ENCODE measurements at places on chromosomes 13 and 19. TPM values are rescaled to one million over a fixed set of nuclear protein-coding genes. Genes with fewer than 3 reads are reported as not detected.
A peak's percentile ranks its signal among the peaks of the same experiment; 100 is the strongest.

The TMEM272 gene
- total RNA-seq: 0.28 TPM

DNA sequence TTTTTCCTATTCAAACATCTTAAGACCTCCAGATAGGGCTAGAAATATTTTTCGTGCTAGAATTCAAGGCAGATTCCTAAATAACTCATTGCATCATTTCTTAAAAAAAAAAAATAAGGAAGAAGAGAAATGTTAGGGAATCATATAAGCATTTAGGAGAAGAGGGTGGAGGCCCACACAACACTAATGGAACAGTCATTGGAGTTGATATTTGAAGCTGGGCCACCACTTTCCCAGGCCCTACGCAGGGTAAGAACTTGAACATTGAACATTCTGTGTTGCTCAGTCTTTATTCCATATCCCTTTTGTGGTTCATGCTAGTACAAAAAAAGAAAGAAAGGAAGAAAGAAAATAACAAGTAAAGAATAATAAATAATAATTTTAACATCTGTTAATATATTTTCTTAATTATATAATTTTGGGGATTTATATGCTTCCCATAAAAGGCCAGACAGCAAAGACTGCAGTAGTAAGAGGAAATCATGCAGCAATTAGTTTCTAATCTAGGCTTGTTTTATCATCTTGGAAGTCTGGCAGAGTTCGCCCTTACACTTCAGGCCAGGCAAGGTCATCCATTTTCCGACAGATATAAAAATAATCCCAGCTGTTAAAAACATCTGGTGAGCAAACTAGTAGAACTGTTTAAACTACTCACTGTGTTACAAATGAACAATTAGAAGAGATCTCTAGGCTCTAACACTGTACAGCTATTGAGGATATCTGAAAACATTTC, 127.7 kb downstream of the FRY start:
- DNase-seq: no peak

DNA sequence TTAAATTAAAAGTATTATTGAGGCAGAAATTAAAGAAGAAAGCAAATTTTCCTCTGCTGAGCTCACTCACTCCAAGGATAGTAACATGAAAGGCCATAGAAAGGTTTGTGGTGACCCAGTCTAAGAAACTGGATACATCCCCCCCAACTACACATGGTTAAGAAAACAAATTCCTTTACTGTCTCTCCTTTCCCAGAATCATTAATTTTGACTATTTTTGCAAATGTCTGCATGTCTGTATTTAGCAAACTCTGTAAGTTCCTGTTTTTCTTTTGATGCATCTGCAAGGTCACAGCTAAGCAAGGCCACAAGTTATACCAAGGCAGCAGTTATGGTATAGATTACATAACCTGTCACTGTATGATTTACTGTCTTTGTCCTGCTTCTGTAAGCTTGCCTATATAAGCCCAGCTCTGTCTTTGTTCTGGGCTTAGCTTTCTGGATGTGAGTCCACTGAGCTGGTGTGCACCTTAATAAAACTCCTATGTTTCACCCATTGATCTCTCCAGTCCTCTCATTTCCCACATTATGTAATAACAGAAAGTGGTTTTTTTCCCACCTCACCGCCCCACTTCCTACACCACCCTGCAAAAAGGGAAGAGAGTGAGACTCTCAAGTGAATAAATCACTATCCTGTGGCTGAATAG, 8.5 kb upstream of the ZNF83 start:
- no peak for DNase-seq

DNA sequence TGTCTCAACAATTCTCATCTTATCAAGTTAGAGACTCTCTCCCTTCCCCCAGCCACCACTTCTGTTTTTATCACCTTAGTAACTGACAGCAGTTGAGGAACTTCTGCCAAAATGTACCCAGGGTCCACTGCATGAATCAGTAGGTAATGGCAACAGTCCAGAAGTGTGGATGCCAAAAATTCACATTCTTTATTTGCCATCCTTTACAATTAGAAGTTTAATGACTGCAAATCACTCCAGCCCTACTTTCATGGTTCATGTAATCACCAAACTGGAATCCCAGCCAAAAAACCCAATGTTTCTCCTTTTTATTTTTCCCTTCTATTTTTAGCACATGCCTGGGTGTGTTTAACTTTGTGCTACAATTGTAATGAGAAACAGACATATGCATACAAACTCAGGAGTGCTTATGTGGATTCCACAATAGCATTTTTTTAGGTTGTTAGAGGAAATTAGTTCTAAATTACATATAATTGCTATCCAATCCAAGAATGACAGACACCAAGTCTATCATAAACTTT, 243.5 kb downstream of the RGCC start:
- DNase-seq: peak; percentile 23

DNA sequence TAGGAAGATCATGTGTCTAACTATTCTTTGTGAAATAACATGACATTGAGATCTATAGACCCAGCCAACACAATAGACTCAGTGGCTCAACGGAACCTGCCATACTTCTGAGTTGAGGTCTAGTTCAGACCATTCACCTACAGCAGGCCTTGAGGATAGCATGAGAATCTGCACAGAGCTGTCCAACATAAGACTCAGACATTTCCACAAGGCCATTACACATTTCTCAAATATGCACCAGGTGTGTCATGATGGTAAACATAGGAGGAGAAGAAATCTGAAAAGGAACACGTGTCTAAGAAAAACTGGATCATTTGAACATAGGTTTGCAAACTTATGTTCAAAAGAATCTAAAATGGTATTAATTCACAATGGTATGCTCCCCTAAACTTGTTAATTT, 421.4 kb downstream of the SLITRK6 start:
- no peak for DNase-seq

GRCh38 chr19:37929355-37929923, 22.4 kb downstream of the SIPA1L3 start:
- no peak for DNase-seq

GRCh38 chr19:50794876-50795663, 4.9 kb downstream of the ACP4 start:
- no peak for DNase-seq

Data from prostate gland (tissue), 2 donors.